ENCODE measurements at places on chromosomes 2 and 18. TPM values are rescaled to one million over a fixed set of nuclear protein-coding genes. Genes with fewer than 3 reads are reported as not detected.

DNA sequence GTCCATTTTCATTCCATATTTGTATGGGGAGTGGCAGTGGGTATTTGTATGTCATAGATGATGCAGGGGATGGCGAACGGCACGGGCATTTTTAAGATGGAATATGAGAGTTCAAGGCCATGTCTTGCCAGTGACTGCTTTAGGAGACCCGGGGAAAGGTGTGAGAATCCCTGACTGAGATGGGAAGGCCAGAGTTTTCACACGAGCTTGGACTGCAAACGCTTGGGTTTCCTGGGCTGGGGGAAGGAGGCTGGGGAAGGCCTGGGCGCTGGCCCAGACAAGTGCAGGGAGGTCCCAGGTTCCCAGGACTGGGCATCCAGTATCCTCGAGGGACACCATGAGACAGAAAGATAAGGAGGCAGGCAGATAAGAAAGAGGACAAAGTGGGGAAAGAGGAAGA, 35.2 kb downstream of the CNGA3 start:
- no peak for DNase-seq

- DNase-seq: no peak
Measured at GRCh38 chr2:227407591-227408151, 19.9 kb upstream of the SCYGR1 start.

GRCh38 chr2:132849118-132849517, 179.1 kb upstream of the LYPD1 start:
- no peak for DNase-seq

Gene PLEKHB2
- 56.9 TPM for total RNA-seq

Gene MYO5B
- 1.4 TPM for total RNA-seq
